ENCODE measurements at places on chromosomes 5 and 9.

DNA sequence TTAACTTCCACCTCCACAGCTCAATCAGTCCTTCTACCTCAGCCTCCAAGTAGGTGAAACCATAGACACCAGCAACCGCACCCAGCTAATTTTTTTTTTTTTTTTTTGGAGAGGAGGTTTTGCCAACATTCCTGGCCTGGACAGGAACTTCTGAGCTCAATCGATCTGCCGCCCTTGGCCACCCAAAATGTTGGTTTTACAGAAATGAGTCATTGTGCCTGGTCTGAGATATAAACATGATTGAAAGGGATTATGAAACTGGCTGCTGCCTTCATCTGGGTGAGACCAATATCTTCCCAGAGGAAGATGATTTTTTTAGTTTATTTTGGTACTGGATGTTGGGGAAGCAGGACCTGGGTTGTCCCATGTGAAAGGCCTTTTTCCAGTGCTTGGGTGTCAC is 9.2 kb downstream of the TAF11L12 start:
- no peak for DNase-seq

DNA sequence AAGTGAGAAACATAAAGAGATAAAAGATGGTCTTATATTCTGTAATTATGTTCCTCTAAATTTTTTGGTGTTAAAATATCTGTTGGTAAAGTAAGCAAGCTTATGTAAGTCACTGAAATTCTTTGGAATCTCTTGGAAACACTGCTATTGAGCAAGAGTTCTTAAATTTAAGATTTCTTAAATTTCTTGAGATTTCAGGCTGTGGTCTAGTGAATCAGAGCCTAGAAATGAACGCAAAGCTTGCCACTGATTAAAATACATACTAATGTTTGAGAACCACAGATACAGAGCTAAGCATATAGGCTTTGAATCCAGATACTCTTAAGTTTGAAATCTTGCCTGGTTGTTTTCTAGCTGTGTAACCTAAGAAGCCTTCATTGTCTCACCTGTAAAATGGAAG is 133.4 kb downstream of the TRPM3 start:
- no peak for DNase-seq

GRCh38 chr5:20678814-20679298 is 690.9 kb upstream of the CDH18 start:
- DNase-seq: no peak

DNA sequence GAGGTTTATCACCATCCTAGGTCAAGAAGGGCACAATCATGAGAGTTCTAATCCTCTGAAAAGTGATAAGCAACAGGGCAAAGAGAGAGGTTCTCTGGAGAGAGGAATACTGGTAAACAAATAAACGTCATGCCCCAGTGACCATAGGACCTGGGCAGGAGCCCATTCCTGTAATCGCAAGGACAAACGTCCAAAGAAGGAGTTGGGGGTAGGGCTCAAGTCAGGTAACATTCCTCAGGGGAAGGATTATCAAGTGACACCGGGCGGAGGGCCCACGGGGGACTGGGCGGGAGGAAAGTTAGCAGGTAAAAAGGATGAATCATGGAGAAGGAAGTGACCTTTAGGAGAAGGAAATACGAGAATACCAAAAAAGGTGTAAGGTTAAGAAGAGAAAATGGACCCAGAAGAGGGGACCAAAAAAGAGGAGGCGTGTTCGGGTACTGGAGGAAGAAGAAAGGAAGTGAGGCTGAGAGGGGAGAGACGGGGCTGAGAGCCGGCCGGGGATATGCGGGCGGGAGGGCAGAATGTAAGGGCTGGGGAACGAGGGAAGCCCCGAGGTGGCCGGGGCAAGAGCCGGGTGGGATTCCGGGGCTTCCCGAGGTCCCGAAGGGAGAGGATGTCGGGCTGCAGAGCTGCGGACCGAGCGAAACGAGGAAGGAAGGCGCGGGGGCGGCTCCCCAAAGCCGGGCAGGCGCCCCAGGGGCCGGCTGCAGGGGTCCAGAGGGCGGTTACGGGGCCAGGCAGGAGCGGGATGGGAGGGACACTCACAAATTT is 583 bp downstream of the DIAPH1 start:
- peak; percentile 54 for DNase-seq

- no peak for DNase-seq
Measured at GRCh38 chr5:14506140-14506538, 75.5 kb upstream of the OTULINL start.

DNA sequence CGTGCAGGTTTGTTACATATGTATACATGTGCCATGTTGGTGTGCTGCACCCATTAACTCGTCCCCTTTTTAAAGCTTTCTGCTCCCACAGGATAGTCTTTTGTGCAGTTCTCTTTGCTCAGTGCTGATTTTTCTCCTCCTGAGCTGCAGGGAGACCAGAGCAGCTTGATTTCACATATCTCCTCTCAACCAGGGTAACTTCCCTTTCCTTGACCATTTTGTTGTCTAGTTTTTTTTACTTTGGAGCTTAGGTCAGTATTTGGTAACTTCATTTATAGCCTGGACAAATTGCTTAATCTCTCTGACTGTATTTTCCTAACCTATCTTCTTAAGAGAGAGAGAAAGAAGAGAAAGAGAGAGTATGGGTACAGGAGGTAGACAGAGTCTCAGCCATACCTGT is 137.1 kb upstream of the ZNF366 start:
- DNase-seq: no peak

DNA sequence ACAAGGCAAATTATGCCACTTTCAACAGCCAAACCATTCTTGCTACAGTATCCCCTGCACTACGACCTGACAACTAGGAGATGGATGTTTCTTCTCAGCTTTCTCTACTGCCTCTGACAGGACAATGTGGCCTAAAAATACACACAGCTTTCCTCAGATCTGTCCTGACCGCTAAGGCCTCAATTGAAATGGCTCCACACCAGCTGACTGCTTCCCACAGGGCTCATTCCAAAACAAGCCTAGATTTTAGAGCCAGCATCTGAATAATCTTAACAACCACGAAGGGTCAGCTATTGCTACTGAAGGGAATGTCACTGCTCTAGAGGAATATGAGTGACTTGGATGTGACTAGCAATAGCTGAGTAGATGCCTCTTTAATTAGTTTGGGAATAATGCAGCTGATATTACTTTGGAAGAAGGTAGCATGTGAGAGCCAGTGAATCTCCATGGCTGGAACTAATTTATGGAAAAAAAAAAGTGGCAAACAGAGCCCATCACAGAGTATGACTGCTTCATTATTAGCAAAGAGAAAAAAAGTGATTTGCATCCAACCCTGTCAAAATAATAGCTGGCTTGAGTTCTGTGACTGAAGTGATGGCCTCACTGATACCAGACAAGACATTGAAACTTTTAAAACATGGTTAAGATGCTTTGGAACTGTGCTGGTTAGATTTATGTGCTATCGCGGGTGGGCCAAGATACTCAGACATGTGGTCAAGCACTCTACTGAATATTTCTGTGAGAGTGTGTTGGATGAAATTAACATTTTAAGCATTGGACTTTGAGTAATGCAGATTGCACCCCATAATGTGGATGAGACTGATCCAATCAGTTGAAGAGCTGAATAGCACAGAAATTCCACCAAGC is 450.2 kb downstream of the NR2F1-AS1 start:
- DNase-seq: no peak

DNA sequence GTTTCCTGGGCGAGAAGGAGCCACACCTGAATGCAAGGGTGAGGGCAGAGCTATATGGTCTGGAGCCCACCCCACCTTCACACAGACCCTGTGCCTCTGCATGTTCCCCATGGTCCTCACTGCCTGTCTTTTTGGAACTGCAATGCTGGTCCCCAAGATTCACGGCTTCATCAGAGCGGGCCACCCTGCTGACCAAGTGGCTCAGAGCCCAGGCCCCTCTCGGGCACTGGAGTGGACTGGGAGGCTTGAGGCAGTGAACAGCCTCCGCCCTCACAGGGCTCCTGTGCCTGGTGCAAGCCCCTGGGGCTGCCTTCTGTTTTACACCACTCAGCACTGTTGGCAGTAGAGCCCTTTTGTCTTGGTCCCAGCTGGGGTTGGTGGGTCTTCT is 143.2 kb downstream of the CACNA1B start:
- no peak for DNase-seq

GRCh38 chr9:84067821-84068220 is 87.2 kb downstream of the RMI1 start:
- DNase-seq: no peak

DNA sequence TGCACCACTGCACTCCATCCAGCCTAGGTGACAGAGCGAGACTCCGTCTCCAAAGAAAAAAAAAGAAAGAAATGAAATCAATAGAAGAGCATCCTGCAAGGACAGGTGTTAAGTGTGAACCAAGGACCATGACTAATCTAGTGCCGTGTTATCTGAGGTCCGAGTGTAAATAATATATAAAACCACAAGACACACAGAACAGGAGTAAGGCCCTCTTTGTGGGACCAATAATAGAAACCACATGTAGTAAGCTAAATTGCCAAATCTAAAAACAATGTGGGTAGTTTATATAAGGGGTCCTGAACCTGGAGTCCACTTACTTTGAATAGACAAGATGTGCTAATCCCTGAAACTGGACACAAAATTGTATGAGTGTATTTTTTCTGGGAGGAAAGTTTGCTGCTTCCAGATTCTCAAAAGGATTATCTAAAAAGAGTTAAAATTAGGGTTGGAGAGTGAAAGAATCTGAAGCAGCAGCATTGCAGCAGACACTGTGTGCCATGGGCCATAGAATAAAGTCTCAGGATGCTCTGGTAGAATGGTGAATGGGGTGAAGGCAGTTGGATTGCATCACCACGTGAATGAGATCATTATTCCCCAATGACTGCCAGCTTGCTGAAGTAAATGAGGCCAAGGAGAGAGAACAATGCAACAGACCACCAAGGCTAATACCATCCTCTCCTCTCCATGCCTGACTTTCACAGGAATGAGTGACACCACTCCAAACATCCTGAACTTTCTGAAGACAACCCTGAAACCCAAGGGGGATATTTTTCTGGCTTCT is 222.7 kb downstream of the DCP2 start:
- no peak for DNase-seq

DNA sequence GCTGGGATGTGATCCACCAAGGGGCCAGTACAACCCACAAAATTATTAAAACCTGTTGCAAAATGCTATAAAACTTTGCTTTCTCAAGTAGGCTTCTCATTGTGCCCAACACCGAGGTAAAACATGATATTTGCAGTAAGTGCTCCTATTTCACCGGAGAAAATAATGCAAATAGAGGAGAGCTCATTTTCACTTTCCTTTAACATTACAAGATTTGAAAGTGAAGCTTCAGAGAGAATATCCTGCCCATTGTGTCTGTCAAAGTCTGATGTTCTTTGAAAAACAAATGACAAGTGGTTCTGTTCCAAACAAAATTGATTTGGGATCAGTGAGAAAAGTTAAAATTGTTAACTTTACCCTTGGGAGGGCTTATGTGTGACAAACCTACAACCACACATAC is 287.1 kb downstream of the KCNN2 start:
- DNase-seq: no peak

DNA sequence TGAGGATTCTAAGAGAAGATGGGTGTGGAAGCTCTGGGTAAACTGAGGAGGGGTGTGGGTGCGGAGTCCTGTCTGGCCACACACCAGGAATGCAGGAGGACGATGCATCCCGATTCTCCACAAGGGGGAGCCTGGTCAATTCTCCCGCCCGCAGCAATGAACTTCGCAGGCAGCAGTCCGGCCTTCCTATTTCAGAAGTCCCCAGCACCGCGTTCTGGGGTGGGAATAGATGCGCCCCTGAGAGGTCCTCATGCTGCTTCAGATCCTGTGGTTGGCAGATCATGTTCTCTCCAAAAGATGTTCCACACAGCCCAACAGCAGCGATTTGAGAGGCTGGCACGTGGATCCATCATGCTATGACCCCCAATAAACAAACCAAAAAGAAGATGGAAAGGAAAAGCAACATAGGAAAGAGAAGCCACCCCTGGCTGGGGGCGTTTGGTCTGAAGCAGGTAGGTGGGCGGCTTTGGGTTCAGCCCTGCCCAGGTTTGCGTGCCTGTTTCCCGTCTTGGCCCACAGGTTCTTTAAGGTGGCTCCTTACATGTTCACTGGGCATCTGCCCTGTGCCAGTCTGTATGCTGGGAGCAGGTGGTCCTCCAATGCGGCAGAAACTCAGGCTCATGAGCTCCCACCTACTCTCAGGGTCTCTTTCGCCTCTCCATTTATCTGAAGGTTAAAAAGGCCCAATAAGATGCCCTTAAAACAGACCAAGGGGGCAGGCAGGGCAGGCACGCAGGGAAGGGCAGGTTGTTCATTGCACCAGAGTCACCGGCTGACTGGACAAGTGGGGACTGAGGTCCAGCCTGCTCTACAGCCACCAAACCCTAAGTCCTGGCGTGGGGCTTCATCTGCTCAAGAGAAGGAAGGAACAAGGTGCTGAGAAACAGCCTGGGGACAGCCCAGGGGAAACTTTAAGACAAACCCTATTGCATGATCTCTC is 171.6 kb downstream of the PAX5 start:
- DNase-seq: no peak

- no peak for DNase-seq
Measured at GRCh38 chr9:1879501-1879900, 135.6 kb upstream of the SMARCA2 start.

GRCh38 chr9:74770508-74771261 is 117.0 kb downstream of the TRPM6 start:
- peak; percentile 17 for DNase-seq

GRCh38 chr5:13354611-13355010 is 589.9 kb downstream of the DNAH5 start:
- no peak for DNase-seq

- DNase-seq: no peak
Measured at GRCh38 chr5:141846031-141846430, 32.2 kb downstream of the PCDH1 start.

DNA sequence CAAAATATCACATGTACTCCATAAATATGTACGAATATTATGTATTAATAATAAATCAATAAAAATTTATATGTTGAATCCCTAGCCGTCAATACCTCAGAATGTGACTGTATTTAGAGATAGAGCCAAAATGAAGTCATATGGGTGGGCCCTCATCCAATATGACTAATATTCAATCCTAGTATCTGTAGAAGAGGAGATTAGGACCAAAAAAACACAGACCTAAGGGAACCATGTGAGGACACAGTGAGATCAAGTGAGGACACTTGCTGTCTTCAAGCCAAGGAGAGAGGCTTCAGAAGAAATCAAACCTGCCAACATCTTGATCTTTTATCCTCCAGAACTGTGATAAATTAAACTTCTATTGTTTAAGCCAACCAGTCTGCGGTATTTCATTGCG is 3.7 kb upstream of the AMACR start:
- DNase-seq: no peak

DNA sequence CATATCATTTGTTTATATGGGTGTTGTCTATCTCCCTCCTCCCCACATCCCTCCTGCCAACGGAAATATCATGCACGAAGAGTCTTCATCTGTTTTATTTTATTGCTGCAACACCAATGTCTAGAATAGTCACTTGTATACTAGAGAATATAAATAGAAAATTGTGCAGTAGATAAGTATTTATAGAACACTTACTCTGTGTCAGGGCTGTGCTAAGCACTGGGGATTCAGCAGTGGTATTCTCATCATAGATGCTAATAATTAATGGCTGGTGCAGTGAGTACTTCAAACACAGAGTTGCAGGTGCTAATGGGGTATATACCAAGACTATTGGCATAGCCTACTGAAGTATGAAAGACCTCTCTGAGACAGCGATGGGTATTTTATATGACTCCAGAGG is 353.5 kb upstream of the CDH6 start:
- DNase-seq: no peak
